ENCODE measurements at places on chromosomes 7 and 10.

DNA sequence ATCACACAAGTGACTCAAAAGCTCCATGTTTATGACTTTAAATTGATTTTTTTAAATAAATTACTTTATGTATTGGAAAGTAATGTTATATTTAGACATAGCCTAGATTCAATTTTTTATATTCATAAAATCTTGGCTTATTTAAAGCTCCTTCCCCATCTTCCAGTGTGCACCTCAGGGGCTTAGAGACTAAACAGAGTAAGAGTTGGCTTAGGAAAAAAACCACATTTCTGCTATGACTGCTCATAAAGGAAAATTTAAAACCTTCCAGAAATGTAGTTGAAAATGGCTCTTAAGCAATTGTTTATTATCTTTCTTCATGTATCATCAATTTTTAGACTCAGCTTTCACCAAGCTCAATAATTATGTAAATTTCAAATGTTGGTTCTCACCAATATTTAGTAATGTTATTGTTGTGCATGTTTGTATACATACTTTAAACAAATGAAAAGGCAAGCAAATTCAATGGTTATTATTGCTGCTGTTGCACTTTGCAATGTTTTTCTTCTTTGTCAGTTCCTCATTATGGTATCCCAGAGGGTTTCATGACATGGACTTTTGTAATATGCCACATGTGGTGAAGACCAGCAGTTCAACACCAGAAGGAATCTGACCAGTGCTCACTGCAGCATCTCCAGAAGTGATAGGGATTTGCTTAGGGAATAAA lies 700.1 kb upstream of the ANKRD30A start:
- DNase-seq: no peak

GRCh38 chr10:73639286-73639685 lies 2.0 kb downstream of the MYOZ1 start:
- DNase-seq: no peak

GRCh38 chr10:123783296-123783695 lies 108.3 kb downstream of the CPXM2 start:
- DNase-seq: no peak

DNA sequence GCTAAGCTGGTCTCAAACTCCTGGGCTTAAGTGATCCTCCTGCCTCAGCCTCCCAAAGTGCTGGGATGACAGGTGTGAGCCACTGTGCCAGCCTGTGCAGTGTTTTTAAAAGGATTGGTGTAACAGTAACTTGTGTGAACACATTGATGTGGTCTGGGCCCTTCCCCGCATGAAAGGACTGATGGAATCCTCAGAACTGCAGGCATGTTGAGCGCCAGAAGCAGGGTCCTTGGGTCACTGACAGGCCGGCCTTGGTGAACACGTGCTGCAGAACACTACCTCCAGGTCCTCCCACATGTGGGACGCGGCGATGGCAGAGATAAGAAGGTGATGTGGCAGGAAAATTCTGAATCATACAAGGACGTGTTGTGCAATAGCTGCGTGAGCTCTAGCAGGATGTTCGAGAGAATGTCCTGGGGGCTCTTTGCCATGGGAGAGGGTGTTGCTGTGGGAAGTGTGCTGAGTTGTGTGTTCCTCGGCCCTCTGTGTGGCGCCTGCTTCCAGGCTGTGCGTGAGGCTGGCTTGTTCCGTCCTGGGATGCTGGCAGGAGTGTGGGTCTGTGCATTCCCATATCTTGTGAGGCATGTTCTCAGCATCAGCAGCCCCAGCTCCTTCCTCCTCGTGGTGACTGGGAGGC lies 68.2 kb downstream of the DNAJB6 start:
- DNase-seq: no peak

GRCh38 chr10:126315494-126316177 lies 72.6 kb downstream of the ADAM12 start:
- DNase-seq: no peak

GRCh38 chr7:39987641-39988347 lies 37.7 kb downstream of the CDK13 start:
- DNase-seq: no peak

- no peak for DNase-seq
Measured at GRCh38 chr10:62885684-62886461, 69.7 kb upstream of the EGR2 start.
